ENCODE measurements at places on chromosomes 12 and 14.

DNA sequence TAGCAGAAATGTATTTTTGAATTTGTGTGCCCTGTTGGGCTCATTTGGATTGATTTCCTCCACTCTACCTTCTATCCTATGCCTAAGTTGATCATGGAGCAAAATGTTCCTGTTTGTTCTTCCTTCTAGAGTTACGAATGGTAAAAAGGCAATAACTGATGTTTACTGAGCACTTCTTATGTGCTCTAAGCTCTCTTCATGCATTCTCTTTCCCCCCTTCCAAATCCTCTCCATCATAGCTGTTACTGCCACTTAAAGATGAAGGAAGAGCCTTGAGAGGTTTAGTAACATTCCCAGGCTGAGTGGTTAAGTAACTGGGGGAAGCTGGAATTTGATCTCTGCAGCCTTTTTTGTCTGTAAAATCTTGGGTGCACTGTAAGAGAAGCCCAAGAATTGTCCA is 60.1 kb downstream of the CHST11 start:
- DNase-seq, result no peak

DNA sequence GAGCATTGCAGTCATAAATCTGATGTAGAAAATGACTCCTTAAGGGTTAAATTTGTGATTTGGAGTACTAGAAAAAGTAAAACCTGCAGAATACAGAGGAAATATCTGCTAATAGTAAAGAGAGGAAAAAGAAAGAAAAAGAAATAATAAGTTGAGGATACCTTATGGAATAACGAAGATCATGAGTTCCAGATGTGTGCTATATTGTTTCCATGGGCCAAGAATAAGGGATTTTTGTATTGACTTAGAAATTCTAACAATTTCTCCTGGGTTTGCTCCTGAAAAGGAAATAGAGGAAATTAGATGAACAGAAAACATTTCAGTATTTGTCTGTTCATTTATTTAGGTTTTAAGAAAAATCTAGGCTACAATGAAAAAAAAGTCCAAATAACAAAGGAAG is 115.3 kb downstream of the ALG10B start:
- DNase-seq, result no peak

GRCh38 chr12:15230751-15231150 is 9.5 kb upstream of the RERG start:
- no peak for DNase-seq

GRCh38 chr14:59292921-59293534 is 104.6 kb downstream of the DAAM1 start:
- no peak for DNase-seq

DNA sequence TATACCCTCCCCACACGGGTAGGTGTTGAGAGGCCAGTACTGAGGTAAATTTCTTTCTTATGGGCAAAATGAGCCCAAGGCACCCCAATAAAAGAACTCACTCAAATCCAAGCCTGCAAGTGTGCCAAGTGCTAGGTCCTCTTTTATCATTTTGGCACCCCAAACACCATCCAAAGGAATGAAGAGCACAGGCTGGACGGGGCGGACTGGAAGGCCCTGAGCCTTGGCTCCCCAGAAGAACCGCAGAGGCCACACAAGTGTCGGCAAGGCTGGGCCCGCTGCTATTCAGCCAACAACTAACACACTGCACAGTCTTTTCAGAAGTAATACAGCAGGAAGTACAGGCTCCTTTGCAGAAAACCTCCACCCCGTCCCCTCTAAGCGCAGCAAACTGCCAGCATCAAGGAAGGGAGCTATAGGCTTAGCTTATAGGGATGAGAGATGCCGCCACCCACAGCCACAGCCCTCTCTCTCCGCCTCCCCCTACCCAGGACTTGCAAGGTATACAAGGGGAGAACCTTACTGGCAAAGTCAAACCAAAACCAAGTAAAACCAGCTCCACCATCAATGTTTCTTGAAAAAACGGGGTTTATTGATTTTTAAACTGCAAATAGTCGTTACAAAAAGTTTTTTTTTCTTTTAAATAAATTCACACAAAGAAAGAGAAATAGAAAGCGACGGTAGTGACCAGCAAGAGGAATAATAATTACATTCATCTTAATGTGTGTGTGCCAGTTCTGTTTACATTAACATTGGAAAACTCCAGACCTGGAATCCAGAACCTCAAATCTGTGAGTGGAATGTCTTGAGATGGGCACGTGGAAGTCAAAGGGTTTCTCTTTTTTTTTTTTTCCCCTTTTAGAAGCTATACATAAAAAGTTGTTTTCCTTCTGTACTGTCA is 5.5 kb downstream of the ZFP36L1 start:
- no peak for DNase-seq

GRCh38 chr12:21026302-21026701 is 104.7 kb upstream of the SLCO1B1 start:
- no peak for DNase-seq

- DNase-seq, result no peak
Measured at GRCh38 chr12:110317911-110318310, 36.9 kb downstream of the ATP2A2 start.

GRCh38 chr12:7872566-7873319 is at the start of gene SLC2A14:
Gene SLC2A14 (minus strand): TSS chr12:7872915. CDS start chr12:7869880, 3,035 bp downstream.
- DNase-seq, result no peak

- DNase-seq, result no peak
Measured at GRCh38 chr14:72291908-72292688, 359.9 kb downstream of the RGS6 start.

GRCh38 chr12:75672200-75672599 is 160.8 kb upstream of the KRR1 start:
- DNase-seq, result peak; percentile 97

GRCh38 chr12:45205165-45205825 is 10.6 kb upstream of the ANO6 start:
- no peak for DNase-seq

- no peak for DNase-seq
Measured at GRCh38 chr12:121241156-121241970, 31.4 kb downstream of the P2RX4 start.

- no peak for DNase-seq
Measured at GRCh38 chr12:8556531-8557097, 15.9 kb upstream of the CLEC4E start.

GRCh38 chr14:22313172-22313801 is 275.7 kb downstream of the DAD1 start:
- DNase-seq, result no peak

DNA sequence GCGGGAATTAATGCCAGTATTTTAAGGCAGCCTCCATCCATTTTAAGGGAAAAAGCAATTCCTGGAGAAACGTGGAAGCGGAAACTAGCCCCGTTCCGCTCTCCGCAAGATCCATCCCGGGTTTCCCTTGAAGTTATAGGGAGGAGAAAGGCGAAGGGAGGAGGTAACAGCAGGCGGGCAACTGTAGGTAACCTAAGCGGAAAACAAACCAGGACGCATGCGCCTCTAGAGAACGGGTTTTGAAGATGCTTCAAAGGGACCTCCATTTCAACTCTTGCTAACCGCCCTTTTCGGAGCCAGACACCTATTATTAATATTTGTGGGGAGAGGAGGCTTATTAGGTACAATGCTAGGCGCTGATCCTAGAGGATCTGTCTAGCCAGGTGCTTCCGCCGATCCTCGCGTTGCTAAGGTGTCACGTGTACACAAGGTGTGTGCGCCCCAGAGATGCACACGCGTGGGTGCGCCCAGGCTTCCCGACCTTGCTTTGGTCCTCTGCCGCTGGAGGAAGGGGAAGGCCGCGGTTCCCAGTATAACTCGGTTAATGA is 6.2 kb downstream of the TBX5 start:
- peak; percentile 66 for DNase-seq

- DNase-seq, result no peak
Measured at GRCh38 chr14:90813442-90813841, 2.8 kb downstream of the TTC7B start.

DNA sequence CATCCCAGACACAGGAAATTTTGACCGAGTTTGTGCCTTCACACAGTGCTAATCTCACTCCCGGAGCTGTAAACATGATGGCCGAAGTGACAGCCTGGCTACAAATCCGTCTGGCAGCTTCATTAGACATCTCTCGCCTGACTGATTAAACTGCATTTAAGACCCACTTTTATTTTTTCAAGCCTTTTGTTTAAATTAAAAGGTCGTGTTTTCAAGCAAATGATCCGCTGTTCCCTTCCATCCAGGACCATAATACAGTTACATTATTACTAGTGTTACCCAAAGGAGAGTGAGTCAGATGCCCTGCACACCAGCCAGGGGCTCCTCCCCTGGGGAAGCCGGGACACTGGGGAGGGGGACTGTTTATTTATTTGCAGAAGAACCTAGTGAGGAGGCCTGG is 200.2 kb downstream of the EXOC5 start:
- DNase-seq, result peak; percentile 47

DNA sequence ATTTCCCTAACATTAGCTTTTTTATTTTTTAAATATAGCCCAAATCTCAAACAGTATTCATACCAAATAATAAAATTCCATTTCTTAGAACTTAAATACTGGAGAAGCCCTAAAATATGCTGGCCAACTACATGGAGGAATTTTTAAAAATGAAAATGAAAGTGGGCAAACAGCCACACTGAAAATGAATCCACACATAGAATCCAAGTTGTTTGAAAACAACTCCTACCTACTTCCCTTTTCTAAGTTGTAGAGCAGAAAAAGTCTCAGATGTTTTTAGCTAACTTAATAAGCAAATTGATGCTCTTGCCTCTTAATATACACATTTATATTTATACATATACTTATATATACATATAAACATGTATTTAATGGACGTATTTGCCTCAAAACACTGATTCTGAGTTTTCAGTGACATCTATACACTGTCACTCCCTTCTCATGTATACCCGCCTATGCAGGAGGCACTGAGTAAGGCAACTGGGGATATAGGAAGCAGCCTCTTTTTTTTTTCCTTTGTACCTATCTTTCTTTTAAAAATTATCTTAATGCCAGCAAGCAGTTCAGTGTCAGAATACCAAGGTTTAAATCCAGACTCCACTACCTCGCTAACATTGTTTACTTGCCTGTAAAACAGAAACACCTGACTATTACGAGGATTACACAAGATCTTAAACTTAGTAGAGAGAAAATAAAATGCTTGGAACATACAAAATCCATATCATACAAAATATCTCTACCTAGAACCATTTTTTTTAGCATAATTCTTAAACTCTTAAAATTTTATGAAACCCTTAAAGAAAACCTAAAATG is 13.3 kb downstream of the DICER1 start:
- DNase-seq, result no peak

- DNase-seq, result no peak
Measured at GRCh38 chr12:120367233-120367923, 1.6 kb downstream of the MSI1 start.

DNA sequence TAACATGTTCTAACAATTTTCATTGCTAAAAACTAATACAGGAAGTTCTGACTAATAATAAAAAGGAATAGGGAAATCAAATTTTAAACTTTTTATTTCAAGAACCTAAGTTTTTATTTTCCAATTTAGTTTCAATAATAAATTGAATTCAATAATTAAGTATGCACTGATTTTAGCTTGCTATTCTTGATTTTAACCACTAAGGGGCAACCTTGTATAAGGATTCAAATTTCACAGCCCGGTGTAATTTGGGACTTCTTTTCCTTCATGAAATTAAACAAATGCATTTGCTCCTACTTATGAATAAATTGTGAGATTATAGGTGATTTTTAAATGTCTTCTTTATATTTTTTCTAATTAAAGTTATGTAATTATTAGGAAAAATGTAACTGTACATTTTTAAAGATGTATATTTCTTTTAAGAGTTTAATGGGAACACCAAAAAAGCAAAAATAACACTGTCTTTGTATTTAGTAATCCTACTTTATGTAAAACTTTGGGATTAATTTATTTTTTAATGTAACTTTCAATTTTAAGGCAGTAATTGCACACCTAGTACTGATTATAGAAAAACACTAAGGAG is 241.4 kb upstream of the PDZRN4 start:
- peak; percentile 30 for DNase-seq

DNA sequence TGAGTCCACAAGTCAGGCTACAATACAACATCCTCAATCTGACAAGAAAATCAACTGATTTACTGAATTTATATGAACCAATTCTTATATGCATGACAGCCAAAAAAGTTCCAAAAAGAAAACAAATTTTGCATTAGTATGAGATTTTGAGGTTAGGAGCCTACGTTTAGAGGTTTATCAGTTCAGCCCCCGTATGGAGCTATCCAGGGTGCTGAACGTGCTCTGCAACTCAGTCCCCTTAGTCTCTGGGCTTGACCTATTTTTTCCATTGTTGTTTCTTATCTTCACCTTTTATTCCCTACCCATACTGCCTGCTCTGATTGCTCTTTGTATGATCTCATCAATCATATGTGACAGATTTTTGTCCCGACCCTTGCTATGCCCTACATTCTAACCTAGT is 693.0 kb downstream of the NRXN3 start:
- no peak for DNase-seq

DNA sequence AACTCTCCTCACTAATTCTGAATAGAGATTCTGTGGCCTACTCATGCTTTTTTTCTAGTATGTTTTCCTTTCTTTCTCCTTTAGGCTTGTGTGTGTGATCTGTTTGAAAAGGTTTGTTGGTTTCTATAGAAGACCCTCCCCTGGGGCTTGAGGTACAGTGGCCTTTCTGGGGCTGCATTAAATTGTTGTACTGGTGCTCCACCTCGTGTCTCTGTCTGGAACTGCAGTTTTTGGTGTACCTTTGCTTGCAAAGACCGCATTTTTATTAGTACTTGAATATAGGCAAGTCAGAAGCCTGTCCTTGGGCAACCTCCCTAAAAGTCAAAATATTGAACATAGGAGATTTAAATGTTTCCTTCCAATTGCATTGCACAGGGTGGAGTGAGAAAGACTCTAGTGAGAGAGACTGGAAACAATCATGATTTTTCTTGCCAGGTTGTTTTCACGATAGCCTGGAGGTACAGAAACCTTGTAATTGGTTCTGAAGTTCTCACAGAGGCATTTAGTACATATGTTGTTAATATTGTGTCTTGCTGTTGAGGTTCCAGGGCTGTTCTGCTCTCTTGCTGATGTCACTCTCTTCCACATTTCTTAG is 39.0 kb downstream of the SLCO1B1 start:
- peak; percentile 85 for DNase-seq

DNA sequence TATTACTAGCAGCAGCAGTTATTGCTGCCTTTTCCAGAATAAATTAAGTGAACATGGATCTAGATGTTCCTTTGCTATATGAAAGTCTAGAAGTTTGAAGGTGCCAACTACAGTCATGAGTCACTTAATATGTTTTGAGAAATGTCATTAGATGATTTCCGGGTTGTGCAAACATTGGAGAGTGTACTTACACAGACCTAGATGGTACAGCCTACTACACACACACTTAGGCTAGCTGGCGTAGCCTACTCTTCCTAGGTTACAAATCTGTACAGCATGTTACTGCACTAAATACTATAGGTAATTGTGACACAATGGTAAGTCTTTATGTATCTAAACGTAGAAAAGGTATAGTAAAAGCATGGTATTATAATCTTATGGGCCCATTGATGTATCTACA is 368.1 kb downstream of the PDZRN4 start:
- DNase-seq, result no peak

DNA sequence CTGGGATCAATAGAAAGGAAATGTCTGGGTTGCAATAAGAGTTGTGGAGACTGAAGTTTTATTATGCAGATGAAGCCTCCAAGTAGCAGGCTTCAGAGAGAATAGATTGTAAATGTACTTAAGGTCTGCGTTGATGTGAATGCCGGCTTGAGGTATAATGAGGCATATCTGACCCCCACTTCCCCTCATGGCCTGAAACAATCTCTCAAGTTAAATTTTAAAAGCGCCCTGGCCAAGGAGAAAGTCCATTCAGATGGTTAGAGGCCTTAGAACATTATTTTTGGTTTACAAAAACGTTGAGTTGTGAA is 28.3 kb upstream of the HIGD1C start:
- no peak for DNase-seq

All from NCI-H2171 (cell line).